Astrocyte (in vitro differentiated cells and primary cell): ENCODE measurements at places on chromosomes 1 and 21. TPM values are rescaled to one million over a fixed set of nuclear protein-coding genes. Genes with fewer than 3 reads are reported as not detected.

DNA sequence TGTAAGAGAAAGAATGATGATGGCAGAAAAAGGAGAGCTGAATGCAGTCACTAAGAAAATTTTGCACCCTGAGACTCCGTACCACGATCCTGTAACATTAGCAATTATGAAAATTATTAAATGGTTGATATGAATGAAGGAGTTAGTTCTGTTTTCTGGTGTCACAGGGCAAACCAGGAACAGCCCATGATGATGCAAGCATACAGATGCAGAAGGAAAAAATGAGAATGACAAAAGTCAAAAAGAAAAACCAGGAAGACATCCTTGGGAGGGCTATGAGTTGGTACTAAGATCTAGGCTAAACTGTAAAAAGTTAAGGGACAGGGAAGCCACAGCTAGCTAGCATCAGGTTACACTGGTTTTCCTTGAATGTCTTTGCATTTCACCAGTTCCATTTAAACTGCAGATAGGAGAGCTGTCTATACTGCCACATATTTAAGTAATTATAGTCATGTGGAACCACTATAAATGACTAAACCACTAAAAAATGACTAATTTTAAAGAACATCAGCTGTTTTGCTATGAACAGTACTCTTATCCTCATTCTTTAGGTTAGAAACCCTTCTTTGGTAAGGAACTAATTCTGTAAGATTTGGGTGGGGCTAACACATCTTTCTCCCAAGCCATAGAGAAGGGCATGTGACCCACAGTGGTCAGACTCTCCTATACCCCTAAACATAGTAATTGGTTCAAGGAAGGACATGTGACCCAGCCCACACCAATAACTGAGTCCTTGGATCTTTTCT lies 11.4 kb downstream of the DOCK7 start:
- no peaks in the 10 kb centered on the region for H3K36me3 ChIP-seq
- no peaks in the 10 kb centered on the region for H3K27me3 ChIP-seq
- H3K4me1 ChIP-seq = peaks cover 10% of the 10 kb centered on the region
- no peak overlapping the region for H3K4me3 ChIP-seq

- no peak for DNase-seq
- no peaks in the 10 kb centered on the region for H3K36me3 ChIP-seq
- H3K4me1 ChIP-seq = no peaks in the 10 kb centered on the region
- H3K27me3 ChIP-seq = peaks cover 2% of the 10 kb centered on the region
Observed at GRCh38 chr1:14887764-14888350, 265.7 kb upstream of the TMEM51 start.

GRCh38 chr1:174258148-174258550 lies 98.8 kb downstream of the RABGAP1L start:
- H3K27ac ChIP-seq = no peak overlapping the region
- H3K36me3 ChIP-seq = no peaks in the 10 kb centered on the region
- H3K27me3 ChIP-seq = no peaks in the 10 kb centered on the region
- DNase-seq = peak; percentile 6
- H3K4me3 ChIP-seq = no peak overlapping the region

Gene SAMD13
- total RNA-seq = 0.93 and 1.3 TPM in 2 replicates

Gene LCE2A
- total RNA-seq = not detected in 2 replicates
